ENCODE measurements at places on chromosomes 7 and 10.

DNA sequence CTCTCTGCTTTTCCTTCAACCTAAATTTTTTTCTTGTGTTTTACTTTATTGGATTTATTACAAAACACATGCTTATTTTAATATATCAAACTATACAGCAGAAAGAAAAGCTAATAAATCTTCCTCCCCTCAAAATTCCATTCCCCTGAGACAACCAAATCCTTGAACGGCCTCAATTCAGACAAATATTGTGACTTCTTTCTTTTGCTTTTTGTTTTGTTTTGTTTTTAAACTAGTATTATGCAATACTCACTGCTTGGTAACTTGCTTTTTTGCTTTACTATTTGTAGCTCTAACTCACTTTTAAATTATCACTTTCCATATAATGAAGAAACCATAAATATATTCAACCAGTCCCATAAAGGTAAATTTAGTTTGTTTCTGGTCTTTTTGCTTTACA is 59.4 kb upstream of the CDK1 start:
- no peak for DNase-seq

DNA sequence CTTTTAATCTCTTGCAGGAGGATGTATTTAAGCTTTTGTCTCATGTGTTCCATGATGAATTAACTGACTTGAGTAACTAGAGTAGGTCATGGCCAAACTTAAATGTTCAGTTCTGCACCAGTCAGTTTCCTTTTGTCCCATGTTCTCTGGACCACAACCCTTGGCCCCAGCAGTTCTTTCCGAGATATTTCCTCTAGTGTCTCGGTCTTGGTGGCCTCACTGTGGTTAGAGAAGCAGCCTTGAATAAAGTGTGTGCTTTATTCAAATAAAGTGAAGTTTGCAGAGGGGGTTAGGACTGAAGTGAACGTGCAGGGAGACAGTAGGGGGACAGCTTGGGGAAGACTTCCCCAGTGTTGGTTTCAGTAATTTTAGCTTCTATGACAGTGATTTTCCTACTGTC is 9.3 kb downstream of the ZNF212 start:
- DNase-seq, result no peak

GRCh38 chr10:68099736-68100135 is 9.6 kb upstream of the MYPN start:
- no peak for DNase-seq

GRCh38 chr10:74610299-74610698 is 216.1 kb upstream of the KAT6B start:
- no peak for DNase-seq

GRCh38 chr10:109898007-109898406 is 25.3 kb downstream of the XPNPEP1 start:
- DNase-seq, result no peak

DNA sequence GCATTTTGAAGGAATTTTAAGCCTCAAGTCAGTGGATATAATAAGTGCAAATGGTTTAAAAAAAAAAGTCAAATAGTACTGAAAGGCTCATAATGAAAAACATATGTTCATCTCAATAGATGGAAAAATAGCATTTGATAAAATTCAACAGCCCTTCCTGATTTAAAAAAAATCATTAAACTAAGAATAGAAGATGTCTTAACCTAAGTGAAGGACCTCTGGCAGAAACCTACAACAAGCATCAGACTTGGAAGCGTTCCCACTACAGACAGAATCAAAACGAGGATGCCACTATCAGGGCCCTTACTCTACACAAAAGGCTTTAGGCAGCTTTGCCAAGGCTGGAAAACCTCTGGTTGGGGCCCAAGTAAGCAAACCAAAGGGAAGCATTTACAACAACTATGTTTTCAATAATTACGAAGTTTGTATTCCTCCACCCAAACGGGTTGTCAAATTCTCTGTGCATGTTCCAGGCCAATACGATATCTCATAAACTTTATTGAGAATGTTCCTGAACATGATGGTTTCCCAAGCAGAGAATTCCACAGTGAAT is 45.1 kb downstream of the CYTH3 start:
- DNase-seq, result no peak

DNA sequence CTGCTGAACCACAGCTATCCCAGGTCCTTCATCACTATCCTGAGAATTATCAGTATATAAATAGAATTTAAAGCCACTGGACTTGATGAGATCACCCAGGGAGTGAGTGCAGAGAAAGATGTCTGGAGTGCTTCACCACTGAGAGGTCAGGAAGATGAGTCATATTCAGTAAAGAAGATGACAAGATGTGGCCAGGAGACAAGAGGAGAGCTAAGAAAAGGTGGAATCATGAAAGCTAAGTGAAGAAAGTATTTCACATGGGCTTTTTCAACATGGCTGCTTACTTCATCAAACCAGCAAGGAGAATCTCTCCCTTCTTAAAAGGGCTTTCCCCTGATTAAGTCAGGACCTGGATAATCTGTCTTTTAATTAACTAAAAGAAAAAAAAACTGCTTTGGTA is 9.1 kb upstream of the PRKAR2B start:
- no peak for DNase-seq

DNA sequence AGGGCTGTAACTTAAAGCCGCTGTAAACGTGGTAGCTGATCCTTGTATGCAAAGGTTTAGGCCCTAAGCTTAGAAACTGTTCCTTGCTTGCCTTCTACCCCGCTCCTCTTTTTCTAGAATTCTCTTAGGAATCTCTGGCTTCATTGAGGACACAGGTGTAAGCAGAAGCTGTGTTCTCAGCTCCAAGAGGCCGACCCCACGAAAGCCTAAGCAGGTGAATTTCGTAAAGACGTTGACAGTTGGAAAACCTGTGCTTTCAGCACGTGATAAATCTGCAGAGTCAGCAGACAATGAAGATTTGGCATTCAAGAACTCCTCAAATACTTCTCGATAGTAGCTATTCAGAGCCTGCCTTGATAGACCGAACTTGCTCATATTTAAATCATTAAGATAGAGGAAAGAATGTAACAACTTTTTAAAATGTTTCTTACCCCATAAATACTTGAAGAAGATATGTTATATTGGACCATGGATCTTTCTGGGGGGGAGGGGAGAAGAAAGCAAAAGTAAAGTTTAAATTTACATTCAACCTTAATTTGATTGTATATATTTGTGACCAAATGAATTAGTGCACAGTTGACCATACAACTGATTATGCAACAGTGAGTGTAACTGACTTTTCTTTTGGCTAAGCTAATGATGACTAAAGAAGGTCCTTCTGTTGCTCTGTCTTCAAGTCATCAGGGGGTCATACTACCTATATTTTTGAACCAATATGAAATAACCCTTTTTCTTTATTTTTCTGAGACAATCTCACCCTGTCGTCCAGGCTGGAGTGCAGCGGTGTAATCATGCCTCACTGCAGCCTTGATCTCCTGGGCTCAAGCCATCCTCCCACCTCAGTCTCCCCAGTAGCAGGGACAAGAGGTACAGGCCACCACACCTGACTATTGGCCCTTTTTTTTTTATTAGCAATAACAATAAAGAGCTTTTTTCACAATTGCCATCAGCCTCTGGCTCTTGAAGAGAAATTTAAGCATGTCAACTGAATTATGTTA is 1.2 kb upstream of the GDI2 start:
- DNase-seq, result no peak

DNA sequence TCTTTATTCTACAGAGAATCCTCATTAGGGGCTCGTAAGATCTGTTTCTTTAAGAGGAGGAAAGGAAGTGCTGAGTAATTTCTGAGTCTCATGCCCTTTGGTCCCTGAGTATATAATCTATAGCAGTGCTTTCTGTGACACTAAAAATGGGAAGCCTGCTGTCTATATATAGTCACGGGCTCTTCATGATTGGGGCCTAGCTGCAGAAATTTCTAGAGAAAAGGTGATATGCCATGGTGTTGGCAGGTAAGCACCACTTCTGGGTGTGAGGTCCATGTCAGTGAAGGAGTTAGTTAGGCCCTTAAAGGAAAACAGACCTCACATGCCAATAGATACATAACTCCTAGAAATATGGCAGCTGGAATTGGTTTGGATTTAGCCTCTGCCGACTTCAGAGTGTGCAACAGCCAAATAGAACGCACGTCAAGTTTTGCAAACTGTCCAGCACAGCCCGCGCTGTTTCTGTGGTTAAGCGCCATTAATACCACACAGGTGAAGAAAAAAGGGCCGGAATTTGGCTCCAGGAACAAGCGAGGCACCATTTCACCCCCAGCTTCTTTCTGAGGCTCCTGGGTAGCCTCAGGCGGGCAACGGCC is 123.2 kb downstream of the TACC2 start:
- no peak for DNase-seq

DNA sequence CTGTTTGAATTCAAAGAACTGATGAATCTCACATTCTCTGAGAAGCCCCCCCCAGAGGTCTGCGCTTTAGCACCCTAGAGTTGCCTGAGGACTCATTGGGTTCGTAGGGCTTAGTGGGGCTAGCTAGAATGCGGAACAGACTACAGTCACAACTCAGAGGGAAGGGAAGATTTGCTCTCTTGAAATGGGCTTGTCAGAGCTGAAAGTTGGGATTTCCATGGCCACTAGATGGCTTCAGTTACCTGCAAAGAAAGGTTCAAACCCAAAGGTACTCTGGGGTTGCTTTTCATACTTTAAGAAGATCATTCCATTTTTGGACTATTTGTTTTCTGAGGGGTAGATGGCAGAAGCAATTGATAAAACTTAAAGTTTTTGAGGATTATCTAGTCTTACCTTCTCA is 205.0 kb downstream of the BBS9 start:
- DNase-seq, result peak; percentile 4

DNA sequence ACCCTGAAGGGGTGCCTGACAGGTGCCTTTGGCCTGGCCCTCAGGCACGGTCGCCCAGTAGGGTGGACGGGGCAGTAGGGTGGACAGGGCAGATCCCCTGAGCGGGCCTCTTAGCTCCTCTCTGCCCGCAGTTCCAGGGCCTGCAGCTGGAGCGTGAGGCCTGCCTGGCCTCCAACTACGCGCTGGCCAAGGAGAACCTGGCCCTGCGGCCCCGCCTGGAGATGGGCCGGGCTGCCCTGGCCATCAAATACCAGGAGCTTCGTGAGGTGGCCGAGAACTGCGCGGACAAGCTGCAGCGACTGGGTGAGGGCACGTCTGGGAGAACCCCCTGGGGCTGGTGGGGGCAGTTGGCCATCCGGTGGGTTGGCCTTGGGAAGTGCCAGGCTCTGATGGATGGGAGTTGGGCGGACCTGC is 1.7 kb downstream of the VPS37D start:
- DNase-seq, result no peak

DNA sequence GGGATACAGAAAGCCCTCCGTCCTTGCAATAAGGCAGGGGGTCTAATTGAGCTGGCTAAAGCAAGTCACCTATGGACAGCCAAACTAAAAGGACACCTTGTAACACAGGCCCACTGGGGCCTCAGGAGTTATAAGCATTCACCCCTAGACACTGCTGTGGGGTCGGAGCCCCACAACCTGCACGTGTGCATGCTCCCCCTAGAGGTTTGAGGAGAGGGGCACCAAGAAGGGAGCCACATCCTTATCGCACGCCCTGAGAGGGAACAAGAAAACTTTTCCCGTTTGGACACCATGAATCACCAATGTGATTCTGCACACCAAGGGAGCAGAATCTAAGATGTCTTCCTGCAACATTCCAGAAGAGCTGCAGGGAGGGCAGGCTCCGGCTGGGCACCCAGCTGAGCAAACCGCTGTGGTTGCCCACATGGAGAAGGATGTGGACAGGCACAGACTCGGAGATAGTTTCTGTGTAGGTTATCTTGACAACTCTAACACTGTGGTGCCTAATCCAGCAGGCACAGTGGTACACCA is 17.7 kb upstream of the TARP start:
- no peak for DNase-seq

GRCh38 chr7:83613232-83613631 is 35.7 kb downstream of the SEMA3E start:
- no peak for DNase-seq

- peak; percentile 73 for DNase-seq
Measured at GRCh38 chr10:69801094-69801433, 642 bp upstream of the COL13A1 start.

- DNase-seq, result peak; percentile 85
Measured at GRCh38 chr7:149497467-149498261, at the start of gene ZNF746. ZNF746 (minus strand) TSS chr7:149497809; CDS start chr7:149497536, 273 bp downstream.

DNA sequence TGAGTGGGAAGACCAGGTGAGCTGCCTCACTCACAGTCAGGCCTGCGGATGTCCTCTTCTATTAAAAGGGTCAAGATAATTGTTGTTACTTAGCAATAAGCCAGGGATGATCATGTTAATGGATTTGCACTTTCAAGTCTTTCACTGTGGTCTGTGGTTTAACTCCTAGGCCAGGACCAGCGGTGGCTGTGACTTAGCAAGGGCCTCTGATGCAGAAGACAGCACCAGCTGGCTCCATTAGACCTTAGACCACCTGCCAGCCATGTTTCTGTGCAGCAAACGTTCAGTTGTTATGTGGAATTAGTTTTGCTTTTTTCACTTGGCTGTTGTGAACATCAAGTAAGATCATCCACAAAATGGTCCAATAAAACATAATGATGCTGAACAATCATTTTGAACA is 537.3 kb downstream of the TNS3 start:
- no peak for DNase-seq

DNA sequence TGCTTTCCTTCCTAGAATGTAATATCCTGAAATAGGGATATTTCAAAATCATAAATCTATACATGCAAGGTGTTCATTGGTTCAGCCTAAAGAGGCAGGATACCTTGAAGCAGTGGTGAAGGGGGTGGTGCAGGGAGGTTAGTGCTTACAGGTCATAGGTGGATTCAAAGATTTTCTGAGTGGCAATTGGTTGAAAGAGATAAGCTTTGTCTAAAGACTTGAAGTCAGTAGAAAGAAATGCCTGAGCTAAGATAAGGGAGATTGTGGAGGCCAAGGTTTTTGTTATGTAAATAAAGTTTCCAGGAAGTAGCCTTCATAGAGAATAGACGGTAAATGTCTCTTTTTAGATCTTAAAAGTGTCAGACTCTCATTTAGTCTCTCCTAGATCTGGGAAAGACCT is 741.2 kb upstream of the ZWINT start:
- DNase-seq, result no peak

DNA sequence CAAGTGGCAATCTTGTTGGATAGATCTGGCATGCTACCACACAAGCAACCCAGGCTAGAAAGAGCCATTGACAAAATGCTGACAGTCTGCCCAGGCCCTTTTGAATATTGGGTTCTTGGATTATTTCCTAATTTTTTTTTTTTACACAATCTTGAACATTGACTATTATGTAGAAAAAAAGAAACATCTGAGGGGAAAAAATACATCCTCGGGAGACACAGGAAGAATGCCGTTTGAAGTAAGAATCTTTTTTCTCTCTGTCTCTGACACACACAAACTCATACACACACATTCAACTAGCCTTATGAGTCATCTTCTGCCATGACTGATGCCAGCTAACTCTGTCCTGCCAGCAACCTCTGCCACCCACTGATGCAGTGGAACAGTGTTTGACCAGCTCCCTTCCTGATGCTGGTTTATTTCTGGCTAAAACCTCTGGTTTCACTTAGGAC is 47.2 kb downstream of the SORBS1 start:
- DNase-seq, result no peak

Data from common myeloid progenitor, CD34-positive (primary cell).